Renal pelvis (tissue), 12 donors: ENCODE measurements at places on chromosomes 13 and 19. TPM values are rescaled to one million over a fixed set of nuclear protein-coding genes. Genes with fewer than 3 reads are reported as not detected.

C1QTNF9B gene
- polyA plus RNA-seq: 0.50 TPM

- DNase-seq: no peak
Measured at GRCh38 chr19:31678421-31678820, 329.2 kb upstream of the TSHZ3 start.

GRCh38 chr19:11673608-11674041, 65.1 kb downstream of the ZNF823 start:
- DNase-seq: peak; percentile 84

DNA sequence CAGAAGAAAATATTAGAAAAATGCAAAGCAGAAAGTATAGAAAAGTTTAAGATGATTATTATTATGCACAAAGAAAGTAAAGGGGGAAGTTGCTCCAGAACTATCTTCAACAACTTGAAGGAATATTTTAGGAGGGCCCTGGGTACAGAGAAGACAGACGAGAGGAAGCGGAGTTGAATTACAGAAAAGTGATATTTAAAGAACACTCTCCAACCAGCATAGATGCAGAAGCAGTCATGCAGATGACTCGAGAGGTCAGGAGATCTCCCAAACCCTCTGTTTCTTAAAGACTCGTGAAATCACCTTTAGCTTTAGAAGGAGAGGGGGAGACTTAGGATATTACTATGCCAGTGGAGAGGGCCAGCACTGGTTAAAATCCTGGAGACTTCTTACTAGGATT, 8.5 kb upstream of the SHISA2 start:
- DNase-seq: no peak

GRCh38 chr19:5152013-5152763, 183.3 kb downstream of the KDM4B start:
- no peak for DNase-seq
